ENCODE measurements at places on chromosomes 6 and 20. TPM values are rescaled to one million over a fixed set of nuclear protein-coding genes. Genes with fewer than 3 reads are reported as not detected.
A peak's percentile ranks its signal among the peaks of the same experiment; 100 is the strongest.

DNA sequence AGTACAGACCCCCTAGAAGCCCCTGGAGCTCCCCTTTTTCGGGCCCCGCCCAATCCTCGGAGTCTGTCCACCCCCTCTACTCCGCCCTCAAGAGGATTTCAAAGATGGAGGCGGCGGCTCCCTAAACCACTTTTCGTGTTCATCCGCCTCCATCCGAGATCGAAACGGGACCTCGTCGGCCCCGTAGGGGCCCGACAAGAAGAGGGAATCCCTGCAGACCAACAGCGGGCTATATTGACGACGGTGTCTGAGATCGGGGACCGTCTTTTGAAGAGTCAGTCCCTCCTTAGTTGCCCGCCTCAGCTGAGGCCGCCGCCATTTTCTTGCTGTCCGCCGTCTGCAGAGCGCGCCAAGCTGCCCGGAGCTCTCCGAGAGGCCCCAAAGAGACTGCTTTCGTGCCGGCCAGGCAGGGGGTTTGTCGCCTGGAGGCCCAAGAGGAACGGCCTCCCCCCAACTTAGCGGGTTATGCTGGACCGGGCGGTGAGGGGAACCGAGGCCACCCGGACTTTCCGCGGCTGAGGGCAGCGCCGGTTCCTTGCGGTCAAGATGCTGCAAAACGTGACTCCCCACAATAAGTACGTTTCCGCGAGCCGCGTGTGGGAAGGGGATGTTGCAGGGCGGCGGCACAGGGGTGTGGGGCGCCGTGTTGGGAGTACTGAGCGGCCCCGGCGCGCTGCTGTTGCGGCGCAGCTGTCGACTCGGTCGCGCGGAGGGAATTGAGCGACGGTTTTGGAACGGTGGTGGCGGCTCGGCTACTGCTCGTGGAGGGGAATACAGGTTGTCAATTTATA lies 4.2 kb downstream of the BRD2 start:
- H3K36me3 ChIP-seq = peaks cover 28% of the 10 kb centered on the region
- H3K4me3 ChIP-seq = peak overlapping the region; percentile 95
- H3K27ac ChIP-seq = peak overlapping the region; percentile 99
- DNase-seq = no peak

- no peak for DNase-seq
- H3K4me1 ChIP-seq = peaks cover 55% of the 10 kb centered on the region
- no peak overlapping the region for H3K27ac ChIP-seq
- no peaks in the 10 kb centered on the region for H3K27me3 ChIP-seq
- H3K4me3 ChIP-seq = no peak overlapping the region
Observed at GRCh38 chr6:41763470-41763869, 16.2 kb downstream of the FRS3 start.

GRCh38 chr20:9884666-9885065 lies 45.8 kb upstream of the PAK5 start:
- no peaks in the 10 kb centered on the region for H3K27me3 ChIP-seq
- no peak overlapping the region for H3K27ac ChIP-seq
- DNase-seq = no peak
- no peaks in the 10 kb centered on the region for H3K36me3 ChIP-seq
- H3K4me1 ChIP-seq = no peaks in the 10 kb centered on the region

GRCh38 chr6:21856456-21856825 lies 262.9 kb downstream of the SOX4 start:
- H3K4me1 ChIP-seq = no peaks in the 10 kb centered on the region
- DNase-seq = no peak
- no peaks in the 10 kb centered on the region for H3K27me3 ChIP-seq
- H3K4me3 ChIP-seq = no peak overlapping the region
- H3K27ac ChIP-seq = no peak overlapping the region

DNA sequence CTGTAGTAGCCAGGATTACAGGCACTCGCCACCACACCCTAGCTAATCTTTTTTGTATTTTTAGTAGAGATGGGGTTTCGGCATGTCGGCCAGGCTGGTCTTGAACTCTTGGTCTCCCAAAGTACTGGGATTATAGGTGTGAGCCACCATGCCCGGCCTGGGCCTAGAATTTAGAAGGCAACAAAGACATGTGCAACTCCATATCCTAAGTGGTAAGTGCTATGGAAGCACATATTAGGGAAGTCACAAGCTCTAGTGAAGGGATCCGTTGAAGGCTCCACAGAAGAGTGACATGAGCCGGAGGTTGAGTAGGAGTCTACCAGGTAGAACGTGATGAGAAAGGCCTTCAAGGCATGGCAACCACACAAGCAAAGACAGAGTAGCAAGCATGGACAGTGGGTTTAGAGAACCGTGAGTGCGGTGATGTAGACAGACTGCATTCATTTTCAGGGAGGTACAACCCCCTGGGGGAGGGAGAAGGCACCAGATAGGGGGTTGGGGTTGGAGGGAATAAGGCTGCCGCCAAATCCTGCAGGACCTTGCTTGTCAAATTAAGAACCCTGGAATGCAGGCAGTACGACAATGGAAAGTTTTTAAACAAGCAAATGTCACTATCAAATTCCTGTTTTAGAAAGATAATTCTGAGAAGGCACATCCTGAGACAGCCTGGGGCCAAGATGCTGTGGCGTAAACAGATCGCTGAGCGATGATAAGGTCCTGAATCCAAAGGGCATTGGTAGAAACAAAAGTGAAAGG lies 50.2 kb downstream of the ARHGAP18 start:
- peaks cover 6% of the 10 kb centered on the region for H3K36me3 ChIP-seq
- no peaks in the 10 kb centered on the region for H3K27me3 ChIP-seq
- H3K4me1 ChIP-seq = peaks cover 84% of the 10 kb centered on the region
- no peak for DNase-seq

The TRAPPC3L gene
- not detected for total RNA-seq

DNA sequence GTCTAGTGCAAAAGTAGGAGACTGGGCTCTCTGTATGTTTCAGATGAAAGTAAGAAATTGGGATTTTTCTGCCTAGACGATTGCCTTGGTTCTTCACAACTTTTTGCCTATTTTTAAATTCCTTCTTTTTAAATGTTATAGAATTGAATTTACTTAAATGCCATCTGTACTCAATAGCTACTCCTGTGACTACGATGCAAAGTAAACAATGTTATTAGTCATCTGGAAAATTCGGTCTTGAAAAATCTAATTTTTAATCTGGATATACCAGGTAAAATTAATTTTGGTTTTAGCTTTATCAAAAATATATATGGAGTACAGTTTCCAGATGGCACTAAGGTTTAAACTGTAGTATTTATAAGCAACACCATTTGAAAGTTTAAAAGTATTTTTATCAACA lies 472.2 kb downstream of the UTRN start:
- DNase-seq = no peak
- H3K4me1 ChIP-seq = peaks cover 5% of the 10 kb centered on the region
- peaks cover 50% of the 10 kb centered on the region for H3K36me3 ChIP-seq
- no peak overlapping the region for H3K4me3 ChIP-seq
- no peaks in the 10 kb centered on the region for H3K27me3 ChIP-seq

DNA sequence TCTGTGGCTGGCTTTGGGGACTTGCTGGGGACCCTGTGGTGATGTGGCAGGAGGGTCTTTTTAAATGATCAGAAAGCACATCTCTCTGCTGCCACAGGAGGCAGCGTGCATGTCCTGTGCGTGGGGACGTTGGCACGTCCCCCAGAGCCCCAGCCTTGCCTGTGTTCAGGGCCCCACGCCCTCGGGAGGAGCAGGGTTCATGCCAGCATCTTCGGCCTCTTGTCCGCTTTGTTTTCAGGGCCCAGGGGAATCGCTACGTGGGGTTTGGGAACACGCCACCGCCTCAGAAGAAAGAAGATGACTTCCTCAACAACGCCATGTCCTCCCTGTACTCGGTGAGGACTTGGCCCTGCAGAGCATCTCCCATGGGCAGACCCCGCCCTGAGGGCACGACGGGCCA lies 6.0 kb downstream of the ARFGAP1 start:
- H3K4me3 ChIP-seq = no peak overlapping the region
- H3K36me3 ChIP-seq = peaks cover 52% of the 10 kb centered on the region
- no peak overlapping the region for H3K27ac ChIP-seq
- peaks cover 13% of the 10 kb centered on the region for H3K4me1 ChIP-seq

DNA sequence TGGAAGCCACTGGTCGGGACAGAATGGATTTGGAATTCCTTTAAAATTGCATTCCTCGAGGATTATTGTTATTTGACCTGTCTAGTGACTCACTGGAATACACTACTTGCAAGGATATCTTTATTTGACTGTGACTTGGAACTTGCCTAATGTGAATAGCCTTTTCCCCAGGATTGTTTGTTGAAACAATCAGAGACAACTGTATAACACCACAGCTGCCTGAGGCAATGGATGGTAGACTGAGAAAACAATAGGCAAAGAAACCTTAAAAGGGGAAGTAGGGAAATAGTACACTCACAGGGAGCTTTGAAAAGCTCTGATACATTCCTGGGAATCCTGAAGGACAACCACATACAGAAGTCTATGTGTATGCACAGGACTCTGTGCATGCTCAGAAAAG lies 465.3 kb downstream of the BMP2 start:
- H3K4me1 ChIP-seq = no peaks in the 10 kb centered on the region
- H3K27me3 ChIP-seq = no peaks in the 10 kb centered on the region
- H3K27ac ChIP-seq = no peak overlapping the region
- H3K36me3 ChIP-seq = no peaks in the 10 kb centered on the region

- no peak overlapping the region for H3K4me3 ChIP-seq
- H3K27ac ChIP-seq = no peak overlapping the region
- H3K4me1 ChIP-seq = peaks cover 11% of the 10 kb centered on the region
Observed at GRCh38 chr20:47951521-47951971, 166.3 kb upstream of the SULF2 start.

The GJA10 gene
- not detected for total RNA-seq

- H3K4me3 ChIP-seq = no peak overlapping the region
- DNase-seq = no peak
- H3K27me3 ChIP-seq = peaks cover 14% of the 10 kb centered on the region
- no peaks in the 10 kb centered on the region for H3K36me3 ChIP-seq
- no peak overlapping the region for H3K27ac ChIP-seq
Observed at GRCh38 chr6:56959938-56960337, 5.0 kb downstream of the BEND6 start.

Measured in HepG2 (cell line).